ENCODE measurements at places on chromosomes 16 and 17. TPM values are rescaled to one million over a fixed set of nuclear protein-coding genes. Genes with fewer than 3 reads are reported as not detected.

- no peak for DNase-seq
These were observed 173.4 kb upstream of the CIBAR2 start for GRCh38 chr16:85285681-85286065.

DNA sequence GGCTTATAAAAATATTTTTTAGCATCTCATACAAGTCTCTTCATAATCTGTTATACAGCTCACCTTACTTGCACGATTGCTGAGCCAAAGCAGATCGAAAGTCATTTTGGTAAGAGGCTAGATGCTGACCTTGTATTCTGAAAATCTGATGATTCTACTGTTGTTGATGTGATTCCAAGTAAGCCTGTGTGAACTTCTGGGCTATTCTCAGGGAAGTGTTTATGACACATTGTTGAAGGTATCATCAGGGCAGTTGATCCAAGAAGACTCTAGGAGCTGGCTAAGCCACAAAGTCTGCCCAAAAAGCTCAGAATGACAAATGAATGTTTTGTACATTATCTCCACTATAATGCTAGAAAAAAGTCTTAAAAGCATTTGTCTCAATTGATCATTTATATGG lies 16.0 kb downstream of the OMG start:
- no peak for DNase-seq

GRCh38 chr16:12188935-12189249 lies 212.4 kb downstream of the SNX29 start:
- no peak for DNase-seq

DNA sequence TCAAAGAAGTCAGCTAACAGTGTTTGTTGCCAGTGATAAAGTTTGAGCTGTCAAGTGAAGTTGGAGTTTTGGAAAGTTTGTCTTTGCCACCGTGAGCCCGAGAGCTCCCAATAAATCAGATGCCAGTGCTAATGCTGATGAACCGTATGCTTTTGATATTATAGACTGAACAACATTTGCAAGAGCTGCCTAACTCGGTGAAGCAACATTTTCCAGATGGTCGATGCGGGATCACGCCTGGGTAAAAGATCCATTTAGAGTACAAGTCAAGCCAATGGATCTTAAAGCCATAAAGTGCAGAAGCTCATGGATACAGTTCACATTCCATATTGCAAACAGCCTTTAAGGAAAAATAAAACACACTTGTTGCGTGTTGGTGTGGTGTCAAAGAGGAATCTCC lies 9.6 kb downstream of the BANP start:
- DNase-seq: no peak

DNA sequence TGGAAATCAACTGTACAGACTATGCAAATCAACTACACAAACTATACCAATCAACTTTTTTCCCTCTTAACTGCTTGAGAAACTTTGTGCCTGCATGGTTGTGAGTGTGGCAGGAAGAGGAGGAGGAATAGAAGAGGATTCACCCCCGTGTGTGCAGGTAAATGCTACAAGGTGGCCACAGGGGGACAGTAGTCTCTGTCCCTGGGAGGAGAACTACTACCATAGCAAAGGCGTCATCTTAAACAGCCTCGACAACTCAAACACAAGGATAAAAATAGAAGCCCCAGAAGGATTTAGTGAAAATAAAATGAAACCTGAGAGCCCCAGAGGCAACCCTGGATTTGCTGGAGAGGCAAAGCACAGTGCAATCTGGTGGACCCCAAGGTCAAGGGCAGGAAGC lies 199.5 kb upstream of the DYNLRB2 start:
- no peak for DNase-seq

DNA sequence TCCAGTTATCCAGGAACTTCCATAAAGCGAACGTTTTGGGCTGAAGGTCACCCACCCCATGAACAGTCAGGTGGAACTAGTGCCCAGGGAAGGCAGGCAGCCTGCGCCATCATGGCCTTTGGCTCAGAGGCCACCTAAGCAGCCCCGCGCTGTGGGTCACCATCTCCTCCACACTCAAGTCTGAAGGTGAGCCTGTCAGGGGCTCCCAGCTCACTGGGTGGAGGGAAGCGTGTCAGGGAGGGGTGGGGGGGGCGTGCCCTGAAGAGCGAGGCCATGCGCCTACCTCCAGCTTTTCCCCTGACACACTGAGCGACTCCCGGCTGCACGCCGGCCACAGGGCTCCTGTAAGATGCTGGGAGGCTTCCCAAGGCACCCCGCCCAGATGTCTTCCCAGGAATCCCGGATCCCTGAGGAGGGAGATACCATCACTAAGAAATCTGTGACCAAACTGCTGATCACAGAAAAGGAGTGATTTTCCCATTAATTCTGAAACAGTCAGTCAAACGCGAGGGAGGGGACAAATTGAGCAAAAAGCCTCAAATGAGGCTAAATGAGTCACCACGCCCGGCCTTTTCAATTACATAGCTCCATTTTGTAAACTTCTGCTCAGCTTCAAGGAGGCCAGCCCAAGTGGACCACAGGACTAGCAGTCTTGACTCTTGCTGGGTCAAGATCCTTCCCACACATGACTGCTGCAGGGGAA lies 26.5 kb upstream of the SLC25A19 start:
- DNase-seq: no peak

DNA sequence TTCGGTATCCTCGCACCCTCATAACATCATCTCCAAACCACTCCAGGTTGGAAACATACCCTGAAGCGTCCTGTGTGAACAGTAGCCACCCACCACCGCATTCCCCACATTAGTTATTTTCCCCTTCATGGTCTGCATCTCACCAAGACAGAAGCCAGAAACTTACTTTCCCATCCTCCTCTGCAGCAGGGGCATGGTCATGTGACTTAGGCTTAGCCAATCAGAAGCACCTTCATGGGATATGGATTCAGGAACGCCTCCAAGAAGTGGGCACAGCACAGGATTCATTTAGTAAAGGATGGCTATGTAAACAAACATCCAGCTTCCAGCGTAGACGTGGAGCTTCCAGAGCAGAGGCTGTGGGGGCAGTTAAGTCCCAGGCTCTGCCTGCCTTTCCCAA lies 130.3 kb downstream of the AXIN2 start:
- no peak for DNase-seq

DNA sequence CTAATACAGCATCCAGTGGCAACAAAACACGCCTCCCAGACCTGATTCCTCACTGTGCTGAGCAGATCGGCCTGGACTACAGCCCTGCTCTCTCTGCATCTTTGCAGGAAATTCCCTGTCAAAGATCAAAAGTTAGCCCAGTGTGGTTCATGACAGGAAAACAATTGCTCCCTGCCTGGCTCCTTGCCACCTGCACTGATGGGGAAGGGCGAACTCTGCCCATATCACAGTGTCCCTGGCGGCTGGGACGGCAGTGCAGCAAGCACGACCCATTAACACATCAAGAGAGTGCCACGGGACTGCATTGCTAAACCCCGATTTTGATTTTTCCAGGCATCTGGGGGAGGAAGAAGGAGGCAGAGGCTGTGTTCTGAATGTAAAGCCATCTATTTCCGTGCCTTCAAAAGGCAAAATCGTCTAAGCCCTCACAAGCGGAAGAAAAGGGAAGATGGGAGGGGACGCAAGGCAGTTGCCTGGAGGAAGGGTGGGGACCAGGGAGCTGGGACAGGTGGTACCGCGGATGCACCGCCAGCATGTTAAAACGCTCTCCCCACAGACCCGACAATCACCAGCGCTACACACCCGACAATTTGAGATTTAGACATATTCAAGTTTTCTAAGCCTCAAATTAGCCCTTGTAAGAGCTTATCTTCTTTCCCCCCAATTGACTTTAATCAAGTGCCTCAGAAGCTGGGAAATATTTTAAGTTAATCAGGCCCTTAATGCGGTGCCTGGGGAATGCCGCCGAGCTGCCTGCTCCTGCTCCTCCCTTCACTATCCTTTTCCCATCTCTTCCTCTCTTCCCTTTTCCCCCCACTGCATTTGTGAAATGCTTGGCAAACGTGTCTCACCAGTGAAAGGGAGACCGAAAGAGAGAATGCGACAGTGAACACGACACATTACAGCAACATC lies 238.8 kb upstream of the CDH5 start:
- peak; percentile 30 for DNase-seq

DNA sequence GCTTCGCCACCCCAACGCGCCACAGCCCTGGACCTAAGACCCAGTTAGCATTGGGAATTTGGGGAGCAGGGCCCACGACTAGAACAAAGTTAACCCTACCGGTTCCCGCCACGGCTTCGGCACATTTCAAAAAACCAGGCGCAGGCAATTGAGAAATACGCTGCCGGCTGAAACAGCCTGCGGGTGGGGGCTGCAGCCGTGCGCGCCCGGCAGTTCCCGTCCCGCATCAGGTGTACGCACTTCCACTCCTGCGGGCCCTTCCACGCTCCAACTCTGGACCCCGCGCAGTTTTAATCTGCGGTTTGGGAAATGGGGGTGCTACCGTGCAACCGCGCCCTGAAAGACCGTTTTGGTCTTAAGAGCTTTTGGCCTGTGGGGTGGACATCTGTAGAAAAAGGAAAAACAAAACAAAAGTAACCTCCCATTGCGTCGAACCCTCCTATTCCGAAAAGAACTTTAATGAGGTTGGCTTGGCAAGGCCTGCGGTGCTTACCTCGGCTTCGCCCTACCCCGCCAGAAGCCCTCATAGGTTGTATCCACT lies 7.1 kb downstream of the IRX5 start:
- no peak for DNase-seq

DNA sequence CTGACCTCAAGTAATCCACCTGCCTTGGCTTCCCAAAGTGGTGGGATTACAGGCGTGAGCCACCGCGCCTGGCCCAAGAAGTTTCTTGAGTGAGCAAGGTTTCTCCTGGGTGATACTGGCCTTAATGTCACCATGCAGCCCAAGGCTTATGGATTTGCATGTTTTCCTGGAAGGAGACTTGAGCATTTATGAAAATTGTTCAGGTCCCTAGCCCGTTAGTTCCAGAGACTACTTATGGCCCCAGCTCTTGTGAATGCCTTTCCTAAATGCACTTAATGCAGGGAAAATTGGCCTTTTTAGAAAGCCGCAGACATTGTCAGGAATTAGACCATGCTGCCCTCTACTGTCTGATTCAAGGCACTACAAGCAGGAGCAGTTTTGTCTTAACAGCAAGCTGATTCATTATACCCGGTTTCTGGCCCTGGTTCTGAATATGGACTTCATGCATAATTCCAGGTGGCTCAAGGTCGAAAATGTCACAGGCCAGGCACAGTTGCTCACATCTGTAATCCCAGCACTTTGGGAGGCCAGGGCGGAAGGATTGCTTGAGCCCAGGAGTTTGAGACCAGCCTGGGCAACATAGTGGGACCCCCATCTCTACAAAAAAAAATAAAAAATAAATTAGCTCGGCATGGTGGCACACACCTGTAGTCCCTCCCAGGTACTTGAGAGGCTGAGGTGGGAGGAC lies 91.3 kb downstream of the SNX29 start:
- no peak for DNase-seq

DNA sequence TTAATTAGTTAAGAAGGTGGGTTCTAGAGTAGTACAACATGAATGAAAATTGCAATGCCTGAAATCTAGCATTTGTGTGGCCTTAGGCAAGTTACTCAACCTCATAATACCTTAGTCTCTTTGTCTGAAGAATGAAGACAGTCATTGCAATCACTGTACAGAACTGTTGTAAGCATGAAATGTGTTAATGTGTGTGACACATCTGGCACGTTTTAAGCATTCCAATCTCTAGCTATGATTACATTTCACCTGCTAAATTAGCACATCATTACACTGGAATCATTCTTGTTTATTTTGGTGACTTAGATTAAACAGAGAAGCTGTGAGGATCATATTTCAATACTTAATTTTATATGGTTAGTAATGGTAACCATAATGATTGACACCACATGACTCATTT lies 629.7 kb upstream of the KIF2B start:
- no peak for DNase-seq

GRCh38 chr17:65754081-65754480 lies 192.6 kb upstream of the AXIN2 start:
- no peak for DNase-seq

GRCh38 chr16:55656691-55657092 lies 904 bp downstream of the SLC6A2 start:
- no peak for DNase-seq

- DNase-seq: no peak
These were observed 9.1 kb downstream of the PSMD11 start for GRCh38 chr17:32453370-32453769.

- DNase-seq: no peak
These were observed 59.9 kb downstream of the RPH3AL start for GRCh38 chr17:292531-293382.

DNA sequence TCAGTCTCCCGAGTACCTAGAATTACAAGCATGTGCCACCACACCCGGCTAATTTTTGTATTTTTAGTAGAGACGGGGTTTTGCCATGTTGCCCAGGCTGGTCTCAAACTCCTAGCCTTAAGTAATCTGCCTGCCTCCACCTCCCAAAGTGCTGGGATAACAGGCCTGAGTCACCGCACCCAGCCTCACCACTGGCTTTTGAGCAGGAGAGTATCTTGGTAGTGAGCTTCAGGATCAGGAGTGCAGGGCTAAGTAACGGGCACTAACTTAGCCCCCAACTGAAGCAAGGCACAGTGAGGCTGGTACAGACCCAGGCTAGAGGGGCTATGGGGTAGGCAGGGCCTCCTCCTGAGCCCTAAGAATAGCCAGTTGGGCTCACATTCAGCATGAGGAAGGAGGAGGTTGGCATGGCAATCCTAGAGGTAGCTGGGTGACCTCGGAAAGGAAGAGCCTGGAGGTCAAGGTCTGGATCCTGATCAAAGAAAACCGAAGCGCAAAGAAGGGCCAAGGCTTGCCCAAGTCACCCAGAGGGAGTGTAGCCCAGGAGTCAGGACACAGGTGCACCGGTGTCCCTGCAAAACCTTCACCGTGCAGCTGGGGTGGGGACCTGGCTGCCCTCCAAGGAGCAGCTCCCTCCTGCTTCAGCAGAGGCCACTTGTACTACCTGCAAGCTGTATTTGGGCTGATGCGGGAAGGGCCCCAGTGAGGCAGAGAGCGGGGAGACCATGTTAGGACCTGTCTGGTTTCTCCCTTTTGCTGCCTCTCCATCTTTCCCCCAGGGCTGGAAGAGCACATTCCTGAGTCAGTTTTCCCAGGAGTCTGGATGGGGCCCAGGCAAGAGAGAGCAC lies 1.3 kb upstream of the ADGRG5 start:
- DNase-seq: peak; percentile 12

GRCh38 chr17:70168044-70168976 lies 1.0 kb upstream of the KCNJ2 start:
- no peak for DNase-seq

- DNase-seq: no peak
These were observed 6.5 kb upstream of the C16orf74 start for GRCh38 chr16:85757341-85757822.

- DNase-seq: no peak
These were observed 206.8 kb upstream of the SDK2 start for GRCh38 chr17:73851091-73851490.

NAA60 gene
- 22.7 TPM for total RNA-seq

SMIM5 gene
- total RNA-seq: 0.31 TPM

EPN3 gene
- not detected for total RNA-seq

DRG2 gene
- total RNA-seq: 37.9 TPM

SDR42E2 gene
- not detected for total RNA-seq

TERB1 gene
- not detected for total RNA-seq

IRX3 gene
- total RNA-seq: 0.48 TPM

Data from omental fat pad (tissue), 4 donors.